Stimulated activated CD4-positive, alpha-beta T cell treated with anti-CD3 and anti-CD28 coated beads, Interleukin-1b, Interleukin-23, amount 100 ng/mL, for 4 hours (primary cell): ENCODE measurements at places on chromosomes 12 and 14.

- DNase-seq, result no peak
Observed at GRCh38 chr12:131971226-131971625, 21.5 kb downstream of the EP400 start.

DNA sequence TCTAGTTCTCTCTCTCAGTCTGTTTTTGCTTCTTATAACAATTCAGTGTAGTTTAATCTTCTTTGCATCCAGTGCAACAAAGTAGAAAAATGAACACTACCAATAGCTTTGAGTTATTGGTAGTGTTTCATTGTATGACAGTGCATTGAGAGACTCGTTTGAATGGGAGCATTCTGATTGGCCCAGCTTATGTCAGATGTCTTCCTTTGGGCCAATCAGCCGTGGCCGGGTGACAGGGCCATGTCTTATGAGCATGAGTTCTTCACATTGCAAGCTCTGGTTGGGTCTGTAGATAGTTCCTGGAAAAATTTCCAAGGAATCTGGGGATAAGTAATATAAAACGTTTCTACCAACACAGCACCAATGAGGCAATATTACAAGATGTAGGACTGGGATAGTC, 36.5 kb downstream of the GYS2 start:
- no peak for DNase-seq

DNA sequence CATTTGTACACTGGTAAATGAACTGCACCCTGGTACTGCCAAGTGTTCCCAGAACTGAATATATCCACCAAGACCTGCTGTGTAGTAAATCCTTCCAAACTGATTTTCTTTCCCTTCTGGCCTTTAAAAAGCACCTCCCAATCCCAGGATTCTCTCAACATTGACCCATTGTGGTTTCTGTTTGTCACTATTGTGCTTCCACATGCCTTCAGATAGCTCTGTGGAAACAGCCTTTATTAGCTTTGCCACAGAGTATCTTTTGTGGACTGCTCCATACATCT, 949 bp upstream of the KIF21A start:
- DNase-seq, result no peak

- DNase-seq, result no peak
Observed at GRCh38 chr12:5083955-5084849, 40.5 kb downstream of the KCNA5 start.

- DNase-seq, result no peak
Observed at GRCh38 chr12:32146074-32146873, 39.6 kb downstream of the BICD1 start.

- DNase-seq, result no peak
Observed at GRCh38 chr14:69979882-69980281, 100.7 kb downstream of the SMOC1 start.

GRCh38 chr12:57450057-57450456, 5.0 kb upstream of the INHBE start:
- no peak for DNase-seq

DNA sequence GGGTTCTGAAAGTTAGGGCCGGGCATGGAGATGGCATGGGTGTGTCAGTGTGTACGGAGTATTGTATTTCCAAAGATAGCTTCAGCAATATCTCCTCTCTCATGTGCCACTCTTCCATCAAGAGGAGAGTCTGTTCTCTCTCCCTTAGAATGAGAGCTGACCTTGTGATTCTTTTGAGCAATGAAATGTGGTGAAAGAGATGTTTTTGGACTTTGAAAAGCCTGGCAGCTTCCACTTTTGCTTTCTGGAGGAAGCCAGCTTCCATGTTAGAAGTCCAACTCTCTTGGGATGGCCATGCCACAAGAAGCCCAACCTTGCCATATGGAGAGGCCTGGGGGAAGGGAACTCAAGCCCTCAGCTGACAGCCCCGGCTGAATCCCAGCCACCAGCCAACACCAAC, 72.4 kb upstream of the GZMB start:
- DNase-seq, result no peak

DNA sequence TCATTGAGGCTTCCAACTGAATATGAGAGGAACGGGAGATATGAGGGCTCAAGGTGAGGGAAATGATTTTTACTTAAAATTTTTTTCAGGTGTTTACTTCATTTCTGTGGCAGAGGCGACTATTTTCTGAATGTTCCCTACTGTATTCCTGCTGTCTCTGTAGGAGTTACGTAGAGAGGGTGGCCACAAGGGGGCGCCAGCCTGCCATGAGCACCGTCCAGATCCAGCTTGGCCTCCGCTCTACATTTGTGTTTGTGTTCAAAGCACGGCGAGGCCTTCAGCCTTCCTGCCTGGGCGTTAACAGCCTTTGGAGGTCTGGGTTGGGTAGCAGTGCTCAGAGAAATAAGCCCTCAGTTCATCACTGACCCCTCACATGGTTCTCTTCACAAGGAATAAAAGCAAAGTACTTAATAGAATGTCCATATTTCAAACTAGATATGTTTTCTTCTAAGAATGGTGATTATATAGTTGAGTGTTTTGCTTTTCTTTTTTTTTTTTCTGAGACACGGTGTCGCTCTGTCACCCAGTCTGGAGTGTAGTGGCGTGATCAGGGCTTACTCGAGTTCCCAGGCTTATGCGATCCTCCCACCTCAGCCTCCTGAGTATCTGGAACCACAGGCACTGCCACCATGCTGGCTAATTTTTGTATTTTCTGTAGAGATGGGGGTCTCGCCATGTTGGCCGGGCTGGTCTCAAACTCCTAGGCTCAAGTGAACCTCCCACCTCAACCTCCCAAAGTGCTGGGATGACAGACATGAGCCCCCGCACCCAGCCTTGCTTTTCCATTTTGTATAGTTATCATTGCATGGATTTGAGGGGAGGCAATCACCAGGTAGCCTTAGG, 22.3 kb downstream of the CKB start:
- peak; percentile 76 for DNase-seq

- no peak for DNase-seq
Observed at GRCh38 chr12:68122236-68122920, 37.2 kb downstream of the IFNG start.

DNA sequence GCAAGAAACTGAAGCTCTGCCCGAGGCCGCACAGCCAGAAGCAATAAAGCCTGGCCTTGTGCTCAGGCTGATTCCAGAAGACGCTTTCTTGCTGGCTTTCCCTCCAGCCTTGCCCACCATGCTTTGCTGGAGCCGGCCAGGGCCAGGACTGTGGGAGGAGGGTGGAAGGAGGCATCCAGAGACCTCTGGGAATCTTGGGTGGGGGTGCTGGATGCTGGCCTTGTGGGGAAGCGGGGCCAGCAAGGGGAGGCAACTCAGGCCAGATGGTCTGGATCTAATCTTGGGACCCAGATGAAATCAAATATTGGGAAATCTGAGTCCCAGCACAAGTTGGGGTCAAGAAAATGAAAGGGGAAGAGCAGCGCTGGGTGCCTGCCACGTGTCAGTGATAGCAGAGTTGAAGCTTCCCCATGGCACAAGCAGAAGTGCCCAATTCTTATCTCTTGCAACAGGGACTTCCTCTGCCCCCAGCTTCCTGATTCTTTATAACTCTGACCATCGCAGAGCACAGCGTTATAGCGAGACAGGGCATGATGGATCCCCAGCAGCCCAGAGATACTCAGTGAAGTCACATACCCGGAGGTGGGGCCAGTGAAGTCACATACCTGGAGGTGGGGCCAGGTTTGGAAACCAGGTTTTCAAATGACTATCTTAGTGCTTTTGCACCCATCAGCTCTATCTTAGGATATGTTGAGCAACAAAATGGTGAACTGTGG, 6.4 kb upstream of the RABGGTA start:
- DNase-seq, result no peak

DNA sequence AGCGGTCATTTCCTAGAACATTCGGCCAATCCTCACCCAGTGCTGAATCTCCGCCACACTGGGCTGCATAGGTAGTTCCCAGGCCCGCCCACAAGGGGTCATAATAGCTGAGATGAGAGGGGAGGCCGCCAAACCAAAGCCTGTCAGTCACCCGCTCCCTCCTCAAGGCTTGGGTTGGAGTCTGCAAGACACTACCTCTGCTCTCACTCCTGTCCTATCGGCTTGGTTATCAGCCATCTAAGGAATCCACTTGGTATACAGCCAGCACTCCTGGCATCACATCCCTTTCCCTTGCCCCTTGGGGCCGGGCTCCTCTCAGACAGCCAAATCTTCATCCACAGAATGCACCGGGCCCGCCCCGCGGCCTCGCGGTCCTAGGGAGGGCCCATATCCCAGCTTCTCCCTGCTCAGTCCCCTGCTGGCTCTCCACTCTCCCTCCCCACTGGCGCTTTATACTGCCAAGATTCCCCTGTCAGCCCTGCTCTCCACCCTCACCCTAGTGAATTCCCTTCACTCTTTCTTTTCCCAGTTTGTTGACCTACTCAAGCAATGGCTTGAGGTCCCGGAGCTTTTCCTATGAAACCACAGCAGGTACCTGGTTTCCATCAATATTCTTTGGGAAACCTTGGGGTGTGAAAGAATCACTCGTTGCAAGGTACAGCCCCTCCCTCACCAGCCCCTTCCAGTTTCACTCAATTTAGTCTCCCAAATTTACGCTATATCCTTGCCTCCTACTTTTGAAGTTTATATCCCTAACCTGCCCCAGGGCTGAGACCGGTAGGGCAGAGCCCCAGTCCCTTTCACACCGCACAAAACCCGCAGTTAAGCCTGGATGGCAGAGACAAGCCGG, 1.4 kb downstream of the IFFO1 start:
- peak; percentile 61 for DNase-seq
